ENCODE measurements at places on chromosomes 1 and 21.

- peak; percentile 1 for DNase-seq
Measured at GRCh38 chr1:176450526-176450925, 12.4 kb upstream of the PAPPA2 start.

DNA sequence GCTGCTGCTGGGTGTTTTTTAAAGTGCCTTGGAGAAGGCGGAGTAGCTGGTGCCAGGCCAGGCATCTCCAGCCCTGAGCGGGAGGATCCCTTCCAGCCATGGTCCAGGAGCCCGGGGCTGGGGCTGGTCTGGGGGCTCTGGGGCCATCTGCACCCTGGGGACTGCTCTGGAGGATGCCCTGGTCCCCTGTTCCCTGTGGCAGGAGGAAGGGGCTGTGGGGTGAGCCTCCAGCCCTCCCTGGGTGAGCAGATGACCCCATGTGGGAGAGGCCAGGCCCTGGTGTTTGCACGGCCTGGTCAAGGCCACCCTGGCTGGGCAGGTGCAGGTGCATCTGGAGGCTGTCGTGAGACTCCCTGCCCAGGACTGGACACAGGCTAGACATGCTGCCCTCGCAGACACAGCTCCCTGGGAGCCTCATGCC lies 56.7 kb downstream of the SLX9 start:
- DNase-seq, result no peak

- DNase-seq, result peak; percentile 67
Measured at GRCh38 chr1:244022311-244022710, 28.8 kb upstream of the ZBTB18 start.

DNA sequence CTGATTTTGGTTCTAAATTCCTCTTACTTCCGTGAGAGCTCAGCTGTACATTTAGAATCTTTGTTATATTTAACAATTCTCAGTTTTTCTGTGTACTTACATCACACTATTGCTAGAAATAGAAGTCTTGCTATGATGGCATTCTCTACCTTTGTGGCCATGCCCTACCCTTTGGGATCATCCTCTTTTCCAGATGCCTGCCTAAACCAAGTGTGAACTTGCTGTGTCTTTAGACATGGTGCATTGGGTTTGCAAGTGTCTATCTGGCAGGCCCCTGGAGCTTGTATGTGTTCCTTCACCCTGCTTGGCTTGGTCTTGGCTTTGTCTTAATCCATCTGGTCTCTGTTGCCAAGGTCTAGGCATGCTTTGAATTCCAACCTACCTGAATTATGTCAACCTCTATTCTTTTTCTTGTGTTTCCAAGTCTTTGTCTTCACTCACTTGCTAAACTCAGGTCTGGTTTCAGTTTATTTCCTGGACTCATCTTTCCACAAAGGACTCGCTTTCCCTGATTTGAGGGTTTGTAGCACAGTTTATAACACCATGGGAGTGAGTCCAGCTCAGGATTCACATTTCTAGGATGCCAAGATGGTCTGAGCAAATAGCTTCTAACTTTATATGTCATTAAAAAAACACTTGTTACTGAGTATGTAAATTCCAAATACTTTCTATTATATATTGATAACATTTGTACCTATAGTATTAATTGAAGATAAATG lies 20.6 kb upstream of the APOBEC4 start:
- peak; percentile 25 for DNase-seq

- peak; percentile 91 for DNase-seq
Measured at GRCh38 chr1:22749919-22750684, 39.5 kb downstream of the EPHB2 start.

- no peak for DNase-seq
Measured at GRCh38 chr1:207909687-207910086, 1.2 kb downstream of the CD34 start.
